ENCODE measurements at places on chromosomes 4 and X. TPM values are rescaled to one million over a fixed set of nuclear protein-coding genes. Genes with fewer than 3 reads are reported as not detected.

GSX2 gene
- polyA plus RNA-seq = not detected

PDCL2 gene
- polyA plus RNA-seq = not detected

CSAG1 gene
- not detected for polyA plus RNA-seq

SMIM31 gene
- not detected for polyA plus RNA-seq

FAT4 gene
- polyA plus RNA-seq = 12.9 TPM

TIGD4 gene
- polyA plus RNA-seq = not detected

CLNK gene
- polyA plus RNA-seq = not detected

DRD5 gene
- polyA plus RNA-seq = not detected

EMD gene
- 71.0 TPM for polyA plus RNA-seq

TMSB15A gene
- 6.3 TPM for polyA plus RNA-seq

CDK16 gene
- polyA plus RNA-seq = 109 TPM

SORBS2 gene
- 6.9 TPM for polyA plus RNA-seq

MAGEC1 gene
- polyA plus RNA-seq = not detected

RHOH gene
- not detected for polyA plus RNA-seq

MAGEA2 gene
- not detected for polyA plus RNA-seq

GLRA3 gene
- not detected for polyA plus RNA-seq

TEX13B gene
- not detected for polyA plus RNA-seq

MYOZ2 gene
- 0.17 TPM for polyA plus RNA-seq

QDPR gene
- 23.7 TPM for polyA plus RNA-seq

NPY2R gene
- not detected for polyA plus RNA-seq

SYTL4 gene
- polyA plus RNA-seq = 3.3 TPM

NEUROG2 gene
- not detected for polyA plus RNA-seq

ALB gene
- polyA plus RNA-seq = not detected

ARHGAP6 gene
- polyA plus RNA-seq = 1.0 TPM

COL4A6 gene
- polyA plus RNA-seq = 0.09 TPM

PNMA3 gene
- 0.13 TPM for polyA plus RNA-seq

DUSP9 gene
- 0.06 TPM for polyA plus RNA-seq

CEP135 gene
- 2.0 TPM for polyA plus RNA-seq

HAUS3 gene
- 1.9 TPM for polyA plus RNA-seq

GLUD2 gene
- 1.6 TPM for polyA plus RNA-seq

MTTP gene
- not detected for polyA plus RNA-seq

CSAG2 gene
- polyA plus RNA-seq = not detected

HEPH gene
- 8.6 TPM for polyA plus RNA-seq

FAM9C gene
- polyA plus RNA-seq = not detected

Data from BJ (cell line).